ENCODE measurements at places on chromosomes 3 and 15. TPM values are rescaled to one million over a fixed set of nuclear protein-coding genes. Genes with fewer than 3 reads are reported as not detected.

SLC9C1 gene
- not detected for total RNA-seq

GRK7 gene
- 0.31 TPM for total RNA-seq

DCBLD2 gene
- total RNA-seq = 45.4 TPM

DUOXA2 gene
- total RNA-seq = not detected

TMEM212 gene
- total RNA-seq = not detected

VIPR1 gene
- 0.31 TPM for total RNA-seq

DUOXA1 gene
- not detected for total RNA-seq

ACKR4 gene
- total RNA-seq = not detected

GATA2 gene
- total RNA-seq = 0.31 TPM

LAMB2 gene
- 69.2 TPM for total RNA-seq

UBE3A gene
- 245 TPM for total RNA-seq

TFDP2 gene
- 98.3 TPM for total RNA-seq

OXTR gene
- total RNA-seq = 2.5 TPM

CHST14 gene
- total RNA-seq = 3.4 TPM

CACNA2D2 gene
- total RNA-seq = 4.1 TPM

SKOR1 gene
- total RNA-seq = 0.63 TPM

SLC28A1 gene
- total RNA-seq = not detected

MB21D2 gene
- total RNA-seq = 44.8 TPM
